Hindlimb muscle (tissue), 1 donor: ENCODE measurements at places on chromosomes 5 and 9.
A peak's percentile ranks its signal among the peaks of the same experiment; 100 is the strongest.

GRCh38 chr5:176559683-176560082, 10.5 kb downstream of the CDHR2 start:
- no peak for DNase-seq

DNA sequence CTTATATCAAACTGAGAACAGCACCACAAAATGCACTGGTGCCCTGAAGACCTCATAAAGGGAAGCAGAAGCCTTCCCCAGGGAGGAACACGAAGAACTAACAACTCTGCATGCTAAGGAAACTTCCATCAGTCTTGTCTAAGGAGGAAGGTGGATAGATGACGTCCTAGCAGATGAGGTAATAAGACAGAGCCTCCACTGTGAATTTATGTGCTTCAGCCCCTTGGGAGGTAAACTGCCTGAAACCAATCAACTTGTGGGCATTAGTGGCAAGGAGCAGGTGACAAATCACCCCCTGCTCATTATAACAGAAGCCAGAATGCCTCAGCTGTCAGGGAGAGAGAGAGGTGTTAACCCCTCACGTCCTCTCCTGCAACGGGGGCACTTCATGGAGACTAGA, 48.9 kb upstream of the SPIN1 start:
- no peak for DNase-seq

DNA sequence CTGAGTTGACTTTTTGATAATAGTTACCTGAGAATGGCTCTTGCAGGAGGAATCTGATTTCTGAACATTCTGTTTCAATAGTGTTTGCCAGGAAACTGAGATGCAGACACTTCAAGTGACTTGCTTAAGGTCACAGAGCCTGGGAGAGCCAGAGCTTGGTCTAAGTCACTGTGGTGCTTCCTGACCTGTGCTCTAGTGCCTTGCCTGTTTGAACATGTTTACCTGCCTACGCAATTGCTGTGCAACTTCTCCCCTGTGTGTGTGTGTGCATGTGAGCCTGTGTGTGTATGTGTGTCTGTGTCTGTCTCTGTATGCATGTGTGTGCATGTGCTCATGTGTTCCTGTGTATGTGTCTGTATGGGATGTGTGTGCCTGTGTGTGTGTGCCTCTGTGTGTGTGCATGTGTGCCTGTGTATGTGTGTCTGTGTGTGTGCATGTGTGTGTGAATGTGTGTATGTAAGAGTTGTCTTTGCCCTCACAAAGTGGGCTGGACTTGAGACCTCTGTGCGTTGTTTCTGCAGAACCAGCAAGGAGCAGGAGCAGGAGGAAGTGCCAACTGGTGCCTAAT, 185.8 kb downstream of the GADD45G start:
- no peak for DNase-seq

DNA sequence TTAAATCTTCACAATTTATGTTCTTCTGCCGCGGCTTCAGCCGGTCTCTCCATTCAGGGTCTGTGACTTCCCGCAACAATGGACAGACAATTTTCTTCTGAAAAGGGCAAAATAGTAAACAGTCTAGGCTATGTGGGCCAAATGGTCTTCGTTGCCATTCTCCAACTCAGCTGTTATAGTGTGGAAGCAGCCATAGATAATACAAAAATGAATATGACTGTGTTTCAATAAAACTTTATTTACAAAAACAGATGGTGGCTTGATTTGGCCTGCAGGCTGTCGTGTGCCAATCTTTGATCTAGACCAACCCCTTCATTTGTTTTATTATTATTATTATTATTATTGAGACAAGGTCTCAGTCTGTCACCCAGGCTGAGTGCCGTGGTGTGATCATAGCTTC, 28.1 kb downstream of the ATOX1 start:
- DNase-seq: no peak

DNA sequence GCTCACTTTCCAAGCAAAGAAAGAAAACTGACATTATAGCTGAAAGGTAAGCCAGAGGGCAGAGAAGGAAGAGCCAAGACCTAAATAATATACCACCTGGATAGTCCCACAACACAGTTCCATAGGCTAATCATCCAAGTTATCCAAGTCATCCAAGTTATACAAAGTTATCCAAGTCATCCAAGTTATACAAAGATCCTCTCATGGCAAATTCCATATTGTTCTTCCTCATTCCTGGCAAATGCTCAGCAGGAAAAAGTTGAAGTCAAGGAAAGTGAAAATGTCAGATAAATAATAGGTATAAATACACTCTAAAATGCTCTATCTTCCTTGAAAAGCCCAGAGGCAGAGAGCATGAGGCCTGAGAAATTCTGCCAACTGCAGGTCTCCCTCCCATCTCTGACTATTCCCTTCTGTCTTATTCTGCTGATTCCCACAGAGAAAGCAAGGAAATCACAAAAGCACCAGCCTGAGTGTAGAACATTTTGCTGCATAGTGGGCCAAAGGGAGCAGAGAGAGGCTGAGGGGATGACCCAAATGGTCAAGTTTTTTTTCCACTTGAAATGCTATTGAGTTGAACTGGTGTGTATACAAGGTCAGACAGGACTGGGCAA, 12.5 kb downstream of the MCTP1 start:
- peak; percentile 43 for DNase-seq

DNA sequence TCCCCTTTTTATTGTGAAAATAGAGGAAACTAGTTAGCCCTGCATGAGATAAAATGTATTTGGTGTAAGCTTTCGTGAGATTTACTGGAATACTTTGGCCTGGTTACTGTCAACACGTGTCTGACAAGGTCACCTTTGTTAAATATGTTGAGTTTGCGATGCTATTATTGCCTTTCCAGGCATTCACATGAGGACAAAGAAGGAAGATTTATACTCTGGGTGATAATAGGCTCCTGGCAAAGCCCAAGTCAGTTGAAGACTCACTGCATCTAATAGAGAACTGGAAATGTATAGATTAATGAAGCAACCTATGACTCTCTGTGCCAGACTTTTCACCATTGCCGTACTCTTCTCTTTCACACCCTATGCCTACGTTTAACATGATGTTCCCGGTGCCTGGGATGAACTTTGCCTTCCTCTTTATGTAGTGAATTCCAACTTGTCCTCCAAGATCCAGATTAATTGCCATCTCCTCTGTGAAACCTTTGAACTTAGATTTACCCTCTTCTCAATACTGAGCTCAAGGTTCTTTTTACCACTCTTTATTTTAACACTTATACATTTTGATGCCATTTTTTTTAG, 33.9 kb downstream of the ITGA2 start:
- no peak for DNase-seq

DNA sequence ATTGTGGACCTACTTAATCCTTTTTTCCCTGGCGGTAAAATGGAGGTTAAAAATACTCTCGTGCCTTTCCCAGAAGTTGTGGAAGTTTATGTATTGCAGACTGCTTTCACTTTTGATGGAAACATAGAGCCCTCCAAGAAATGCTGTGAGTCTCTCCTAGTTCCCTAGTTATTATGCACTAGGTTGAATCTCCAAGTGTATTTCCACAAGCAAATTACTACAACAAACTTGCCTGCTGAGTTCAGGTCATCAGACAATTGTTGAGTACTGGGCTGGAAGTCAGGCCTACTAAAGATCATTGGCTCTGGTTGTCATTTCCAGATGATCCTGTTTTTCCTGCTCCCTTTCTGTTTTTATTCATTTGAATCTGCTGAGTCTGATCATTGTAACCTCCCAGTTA, 104.1 kb downstream of the CD180 start:
- peak; percentile 71 for DNase-seq

- DNase-seq: no peak
Measured at GRCh38 chr5:141322261-141322660, 1.7 kb upstream of the TAF7 start.

DNA sequence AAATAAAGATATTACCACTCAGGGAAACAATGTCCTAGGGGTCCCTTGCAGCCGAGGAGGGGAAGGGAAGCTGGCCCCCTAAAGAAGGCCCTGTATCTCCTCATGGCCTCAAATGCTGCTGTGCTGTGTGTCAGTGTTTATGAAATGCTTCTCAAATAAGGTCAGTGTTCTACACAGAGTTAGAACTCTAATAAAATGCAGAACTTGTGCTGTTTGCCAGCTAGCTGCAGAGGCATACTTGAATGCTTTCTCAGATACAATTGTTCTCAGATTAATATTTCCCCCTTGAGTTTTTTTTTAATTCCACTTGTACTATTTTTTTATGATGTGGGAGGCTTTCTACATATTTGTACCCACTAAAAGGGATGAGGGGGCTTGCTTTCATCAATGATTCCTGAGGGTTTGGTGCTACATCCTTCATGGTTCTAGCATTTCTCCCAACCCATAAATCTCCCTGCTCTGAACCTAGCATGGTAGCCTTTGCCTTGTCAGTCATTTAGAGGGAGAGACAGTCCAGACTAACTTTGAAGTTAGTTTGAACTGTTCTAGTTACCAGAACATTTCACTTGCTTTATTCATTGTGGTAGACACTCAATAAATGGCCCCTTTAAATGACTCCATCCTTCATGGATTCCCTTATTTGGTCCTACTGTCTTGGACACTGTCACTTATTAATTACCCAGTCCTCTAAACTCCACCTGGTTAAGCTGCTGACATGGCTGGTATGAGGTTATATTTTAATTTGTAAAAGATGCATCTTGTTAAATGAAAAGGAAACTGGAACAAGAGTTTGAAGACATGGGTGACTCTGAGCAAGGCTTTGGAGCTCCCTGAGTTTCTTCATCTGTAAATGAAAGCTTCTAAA, 12.6 kb downstream of the SLIT3 start:
- DNase-seq: no peak

DNA sequence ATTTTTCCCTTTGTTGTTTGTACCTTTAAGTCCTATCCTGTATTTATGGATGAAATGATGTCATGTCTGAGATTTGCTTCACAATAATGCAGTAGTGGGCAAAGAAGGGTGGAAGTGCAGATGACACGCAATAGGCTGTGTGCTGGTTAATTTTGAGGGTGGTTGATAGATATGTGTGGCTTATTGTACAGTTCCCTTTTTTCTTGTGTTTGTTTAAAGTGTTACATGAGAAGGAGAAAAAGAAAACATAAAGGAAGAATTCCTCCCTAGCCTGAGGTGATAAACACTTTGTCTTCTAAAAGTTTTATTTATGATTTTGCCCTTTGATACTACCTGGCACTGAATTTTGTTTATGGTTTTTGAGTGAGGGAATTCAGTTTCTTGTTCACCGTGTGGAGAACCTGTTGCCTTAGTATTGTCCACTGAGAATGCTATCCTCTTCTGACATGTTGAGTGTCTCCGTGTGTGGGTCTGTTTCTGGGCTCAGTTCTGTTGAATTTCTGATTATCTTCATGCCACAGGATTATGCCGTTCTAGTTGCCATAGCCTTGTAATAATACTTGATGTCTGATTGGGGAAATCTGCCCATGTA, 52.3 kb upstream of the FAM120AOS start:
- DNase-seq: no peak

DNA sequence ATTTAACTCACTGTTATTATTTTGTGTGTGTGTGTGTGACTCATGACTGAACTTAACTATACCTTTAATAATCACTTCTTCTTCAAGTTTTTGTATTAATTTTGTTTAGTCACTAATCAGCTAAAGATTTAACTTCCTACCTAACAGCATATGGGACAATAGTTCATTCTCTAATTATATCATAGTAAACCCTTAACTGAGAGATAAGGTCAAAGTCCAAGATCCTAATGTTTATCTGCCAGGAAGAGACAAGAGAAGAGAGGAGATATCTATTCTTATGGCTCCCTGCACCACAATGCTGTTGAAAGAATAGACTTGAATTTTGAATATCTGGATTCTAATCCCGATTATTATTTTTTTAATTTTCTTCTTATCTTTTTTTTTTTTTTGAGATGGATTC, 28.1 kb downstream of the FREM1 start:
- no peak for DNase-seq

- DNase-seq: no peak
Measured at GRCh38 chr9:96187151-96187555, 114.8 kb downstream of the HSD17B3 start.

DNA sequence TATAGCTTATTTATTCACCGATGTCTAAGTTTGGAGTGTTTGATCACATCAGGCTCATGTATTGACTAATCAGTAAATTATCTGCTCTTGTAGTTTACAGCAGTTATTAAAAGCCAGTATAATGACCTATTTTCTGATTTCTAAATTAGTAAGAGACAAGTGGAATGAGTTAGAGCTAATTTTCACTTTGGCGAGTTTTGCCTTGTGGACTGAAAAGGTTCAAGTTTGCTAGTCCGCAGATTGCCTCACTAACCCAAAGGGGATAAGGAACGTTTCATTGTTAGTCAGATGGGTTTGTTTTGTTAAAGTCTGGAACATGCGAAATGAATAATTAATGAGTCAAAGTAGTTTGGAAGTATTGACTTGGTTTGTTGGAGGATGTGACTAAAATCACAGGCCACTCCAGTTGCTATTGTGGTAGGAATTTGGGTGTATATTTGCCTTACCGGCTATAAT, 40.1 kb downstream of the SMARCA2 start:
- DNase-seq: no peak

GRCh38 chr5:144276034-144276822, 105.6 kb downstream of the KCTD16 start:
- no peak for DNase-seq

DNA sequence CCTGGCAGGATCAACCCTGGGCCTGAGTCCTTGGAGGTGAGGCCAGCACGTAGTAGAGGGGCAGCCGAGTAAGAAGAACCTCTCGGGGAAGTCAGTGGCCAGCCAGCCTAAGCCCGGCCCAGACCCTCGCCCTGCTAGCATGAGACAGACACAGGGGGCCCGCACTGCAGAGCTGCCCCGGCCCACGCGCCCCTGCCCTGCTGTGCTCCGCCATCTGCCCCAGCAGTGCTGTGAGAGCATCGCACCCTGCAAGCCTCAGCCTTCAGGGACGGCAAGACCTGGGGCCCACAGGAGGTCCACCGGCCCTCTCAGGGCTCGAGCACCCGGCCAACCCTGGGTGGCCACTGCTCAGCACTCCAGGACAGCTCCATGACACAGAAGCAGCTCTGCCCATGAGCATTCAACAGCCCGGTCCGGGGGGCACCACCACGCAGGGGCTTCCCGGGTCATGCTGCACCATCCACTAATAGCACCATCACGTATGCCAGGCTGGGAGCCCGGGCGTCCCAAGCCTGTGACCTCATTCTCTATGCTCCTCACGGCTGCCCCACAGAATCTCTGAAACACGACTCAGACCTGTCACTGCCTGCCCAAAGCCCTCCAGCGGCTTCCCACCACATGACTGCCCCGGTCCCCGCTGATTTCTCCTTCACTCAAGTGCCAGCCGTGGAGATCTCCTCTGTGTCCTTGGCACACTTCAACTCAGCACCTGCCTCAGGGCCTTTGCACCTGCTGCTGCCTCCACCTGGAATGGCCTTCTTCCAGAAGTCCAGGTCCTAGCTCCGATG, 38.1 kb downstream of the ADAMTS2 start:
- no peak for DNase-seq

DNA sequence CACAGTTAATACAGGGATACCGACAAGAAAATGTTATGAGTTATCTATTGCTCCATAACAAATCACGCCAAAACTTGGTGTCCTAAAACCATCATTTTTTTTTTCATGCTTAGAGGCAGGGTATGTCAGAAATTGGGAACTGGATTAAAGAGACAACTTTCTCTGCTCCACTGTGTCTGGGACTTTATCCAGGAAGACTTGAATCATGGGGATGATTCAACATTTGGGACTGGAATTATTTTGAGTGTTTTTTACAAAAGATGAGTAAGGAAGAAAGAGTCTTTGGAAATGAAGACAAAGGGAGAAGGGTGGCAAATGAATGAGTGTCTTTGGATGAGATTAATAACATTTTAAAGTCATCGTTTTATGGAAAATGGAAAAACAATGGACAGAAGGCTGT, 1883.7 kb upstream of the C9orf72 start:
- DNase-seq: no peak
